CD8-positive, alpha-beta T cell (primary cell): ENCODE measurements at places on chromosomes 6 and 20.

DNA sequence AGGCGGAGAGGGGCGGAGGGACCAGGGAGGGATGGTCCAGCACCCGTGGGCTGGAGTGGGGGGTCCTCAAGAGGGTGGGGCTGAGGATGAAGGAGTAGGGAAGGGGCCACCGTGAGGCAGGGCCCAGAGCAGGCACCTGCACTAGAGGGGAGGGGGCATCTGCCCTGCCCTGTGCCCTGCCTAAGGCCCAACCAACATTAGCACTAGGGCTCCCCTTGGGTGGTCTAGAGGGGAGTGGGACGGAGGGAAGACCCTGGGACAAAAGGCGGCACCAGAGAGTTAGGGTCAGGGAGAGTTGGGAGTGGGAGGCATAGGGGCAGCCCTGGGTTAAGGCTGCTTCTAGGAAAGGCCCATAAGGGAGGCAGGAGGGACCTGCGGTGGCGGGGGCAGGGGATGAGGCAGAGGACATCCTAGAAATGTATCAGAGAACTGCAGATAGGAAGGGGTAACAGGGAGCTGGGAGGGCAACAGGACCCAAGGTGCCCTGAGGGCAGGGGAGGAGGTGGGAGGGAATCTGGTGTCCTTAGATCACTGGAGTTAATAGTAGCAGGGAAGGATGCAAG is 24.5 kb downstream of the HLA-F start:
- no peak for DNase-seq

GRCh38 chr20:4509825-4510522 is 211.7 kb upstream of the PRND start:
- no peak for DNase-seq

DNA sequence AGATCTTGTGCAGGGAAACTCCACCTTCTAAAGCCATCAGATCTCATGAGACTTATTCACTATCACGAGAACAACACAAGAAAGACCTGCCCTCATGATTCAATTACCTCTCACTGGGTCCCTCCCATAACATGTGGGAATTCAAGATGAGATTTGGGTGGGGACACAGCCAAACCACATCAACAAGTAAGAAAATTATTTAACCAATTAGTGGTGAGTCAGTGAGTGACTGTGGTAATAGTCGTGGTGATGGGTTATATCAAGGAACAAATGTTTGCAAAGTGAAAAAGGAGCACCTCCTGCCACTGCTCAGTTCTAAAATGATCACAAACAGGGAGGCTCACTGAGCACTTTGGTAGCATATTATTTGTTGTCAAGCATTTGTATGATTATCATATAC is 20.6 kb downstream of the EPM2A start:
- no peak for DNase-seq

GRCh38 chr6:35496036-35496840 is 641 bp downstream of the TEAD3 start:
- DNase-seq: no peak

- no peak for DNase-seq
Measured at GRCh38 chr6:161884782-161885181, 610.9 kb upstream of the AGPAT4 start.

- no peak for DNase-seq
Measured at GRCh38 chr20:56764671-56765070, 135.6 kb downstream of the TFAP2C start.

- DNase-seq: no peak
Measured at GRCh38 chr6:43984442-43985321, 142.6 kb downstream of the MRPL14 start.

- no peak for DNase-seq
Measured at GRCh38 chr6:150692604-150693003, 92.9 kb downstream of the PLEKHG1 start.

- DNase-seq: no peak
Measured at GRCh38 chr6:113370508-113371502, 486.3 kb upstream of the MARCKS start.
